Mucosa of gallbladder (tissue), 1 donor: ENCODE measurements at places on chromosomes 3 and 15. TPM values are rescaled to one million over a fixed set of nuclear protein-coding genes. Genes with fewer than 3 reads are reported as not detected.

The PRSS50 gene
- total RNA-seq: 0.17 TPM

The RLBP1 gene
- not detected for total RNA-seq

The TMEM45A gene
- 13.1 TPM for total RNA-seq

The CEMIP gene
- 1.6 TPM for total RNA-seq

The PPP1R14D gene
- 23.4 TPM for total RNA-seq

The ROPN1 gene
- not detected for total RNA-seq

The EFCC1 gene
- total RNA-seq: 25.1 TPM

The PP2D1 gene
- not detected for total RNA-seq

The LRRC49 gene
- total RNA-seq: 9.8 TPM

The PLA2G4B gene
- total RNA-seq: 20.7 TPM

The SAMMSON gene
- not detected for total RNA-seq

The MAGI1 gene
- 87.4 TPM for total RNA-seq

The MUC13 gene
- total RNA-seq: 248 TPM

The CCDC39 gene
- not detected for total RNA-seq

The FSD2 gene
- total RNA-seq: 0.09 TPM

The ITGB5 gene
- 257 TPM for total RNA-seq

The NOX5 gene
- total RNA-seq: 0.26 TPM

The RPLP1 gene
- 1,562 TPM for total RNA-seq

The CAPN3 gene
- total RNA-seq: 8.1 TPM

The LRRC3B gene
- total RNA-seq: 0.37 TPM

The TMC3 gene
- 0.06 TPM for total RNA-seq

The MOBP gene
- total RNA-seq: 0.14 TPM

The CYP8B1 gene
- total RNA-seq: 2.8 TPM

The MESP1 gene
- 4.6 TPM for total RNA-seq

The HDC gene
- total RNA-seq: 11.7 TPM

The PIERCE2 gene
- 7.5 TPM for total RNA-seq

The CRELD1 gene
- 116 TPM for total RNA-seq

The RBP2 gene
- total RNA-seq: 12.2 TPM

The TGM5 gene
- total RNA-seq: 0.26 TPM

The APOD gene
- total RNA-seq: 51.8 TPM

The WDR48 gene
- 45.6 TPM for total RNA-seq

The NR2E3 gene
- 3.0 TPM for total RNA-seq

The CPA3 gene
- 46.6 TPM for total RNA-seq

The C3orf22 gene
- total RNA-seq: not detected

The SAXO2 gene
- total RNA-seq: 12.3 TPM

The MASP1 gene
- total RNA-seq: 17.8 TPM

The PLSCR4 gene
- 47.3 TPM for total RNA-seq

The TNFAIP8L3 gene
- total RNA-seq: 4.2 TPM

The CALML4 gene
- 49.2 TPM for total RNA-seq

The ACTRT3 gene
- total RNA-seq: 1.6 TPM

The USP13 gene
- 9.4 TPM for total RNA-seq

The GADL1 gene
- total RNA-seq: not detected

The ARNT2 gene
- total RNA-seq: 6.6 TPM

The CRABP1 gene
- 1.4 TPM for total RNA-seq

The AMOTL2 gene
- total RNA-seq: 129 TPM

The UROC1 gene
- total RNA-seq: 0.14 TPM

The FAM227B gene
- total RNA-seq: 6.0 TPM

The LRRC31 gene
- 2.9 TPM for total RNA-seq

The MED12L gene
- 7.5 TPM for total RNA-seq

The KBTBD8 gene
- total RNA-seq: 3.7 TPM

The TEX55 gene
- total RNA-seq: not detected

The CD200R1 gene
- 1.5 TPM for total RNA-seq

The ACAP2 gene
- 47.0 TPM for total RNA-seq

The CNTN6 gene
- total RNA-seq: not detected

The SST gene
- total RNA-seq: 3.0 TPM
